NCI-H748 treated with DMSO at 0.1 percent for 48 hours (cell line): ENCODE measurements at places on chromosomes 6 and 20.

- no peak for DNase-seq
Observed at GRCh38 chr6:150352321-150353296, 16.2 kb upstream of the IYD start.

DNA sequence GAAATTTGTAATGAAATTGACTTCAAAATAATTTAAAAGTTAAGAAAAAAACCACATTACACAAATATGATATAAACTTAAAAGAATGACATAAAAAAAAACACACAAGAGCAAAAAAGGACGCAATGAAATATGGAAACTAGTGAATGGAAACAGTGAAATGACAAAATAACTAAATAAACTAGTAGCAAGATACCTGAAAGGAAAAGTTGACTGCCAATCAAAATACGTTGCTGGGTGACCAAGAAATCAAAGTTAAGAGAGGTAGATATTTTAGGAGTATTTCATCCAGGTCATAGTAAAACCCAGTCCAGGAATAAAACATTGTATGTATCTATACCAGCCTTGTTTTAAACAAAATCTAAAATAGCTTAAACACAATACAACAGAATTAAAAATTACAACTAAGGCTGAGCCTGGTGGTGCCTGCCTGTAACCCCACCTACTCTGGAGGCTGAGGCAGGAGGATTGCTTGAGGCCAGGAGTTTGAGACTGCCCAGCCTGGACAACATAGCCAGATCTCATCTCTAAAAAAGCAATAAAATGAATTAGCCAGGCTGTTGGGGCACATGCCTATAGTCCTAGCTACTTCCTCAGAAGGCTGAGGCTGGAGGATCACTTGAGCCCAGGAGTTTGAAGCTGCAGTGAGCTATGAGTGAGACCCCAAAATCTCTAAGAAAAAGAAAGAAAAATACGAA is 22.0 kb downstream of the C6orf15 start:
- DNase-seq = no peak

GRCh38 chr6:150279533-150279932 is 89.3 kb upstream of the IYD start:
- no peak for DNase-seq

DNA sequence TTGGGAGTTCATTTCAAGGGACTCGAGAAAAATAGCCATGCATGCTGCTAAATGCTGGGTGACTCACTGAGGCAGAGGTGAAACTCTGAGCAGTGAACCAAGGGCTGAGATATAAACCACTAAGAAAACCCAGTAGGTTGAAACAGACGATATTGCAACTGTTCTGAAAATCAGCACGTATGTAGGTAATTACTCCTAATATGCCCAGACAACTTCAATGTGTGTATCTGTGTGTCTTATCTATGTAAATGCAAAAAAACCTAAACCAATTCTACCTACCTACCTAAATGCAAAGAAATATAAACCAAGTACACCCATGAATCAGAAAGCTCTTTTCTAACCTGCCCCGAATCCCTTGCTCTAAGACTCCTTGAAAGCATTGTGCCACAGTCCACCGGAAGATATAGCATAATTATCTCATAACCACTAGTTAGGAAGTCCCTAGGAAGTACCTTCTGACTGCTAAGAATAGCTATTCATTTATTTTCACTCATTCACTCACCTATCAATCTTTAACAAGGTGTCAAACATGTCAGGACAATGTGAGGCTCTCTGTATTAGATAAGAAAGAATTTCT is 458.7 kb upstream of the RUNX2 start:
- DNase-seq = no peak

DNA sequence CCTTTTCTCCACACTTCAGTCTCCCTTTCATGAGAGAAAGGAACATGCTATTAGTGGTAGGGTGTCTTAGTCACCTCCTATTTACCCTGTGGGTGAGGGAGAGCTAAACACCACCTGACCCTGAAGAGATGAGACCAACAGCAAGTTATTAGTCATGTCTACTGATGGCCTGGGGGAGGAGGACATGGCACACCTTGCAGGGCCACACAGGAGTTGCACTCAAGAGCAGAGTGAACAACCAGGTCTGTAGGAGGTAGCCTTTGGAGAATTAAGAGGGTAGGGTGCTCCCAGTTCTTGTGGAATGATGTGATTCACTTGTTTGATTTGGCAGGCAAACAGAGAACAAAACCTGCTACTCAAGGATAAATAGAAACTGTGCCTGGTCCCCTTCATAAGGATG is 82.7 kb upstream of the FABP7 start:
- no peak for DNase-seq

DNA sequence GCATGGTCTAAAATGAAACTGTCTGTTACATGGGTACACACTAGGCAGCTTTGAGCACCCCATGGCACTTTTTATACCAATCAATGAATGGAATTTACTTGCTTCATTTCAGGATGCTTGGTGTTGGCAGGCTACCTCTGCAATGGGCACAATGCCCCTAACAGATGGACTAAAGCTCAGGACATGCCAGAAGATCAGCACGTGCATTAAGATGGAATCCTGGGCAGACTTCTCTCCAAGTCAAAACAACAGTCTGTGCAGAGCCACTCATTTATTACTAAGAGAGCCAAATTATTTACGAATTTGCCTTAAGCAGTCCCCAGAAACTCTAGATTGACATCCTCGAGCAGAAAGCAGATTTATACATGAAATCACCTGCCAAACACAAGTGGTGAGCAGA is 55.8 kb upstream of the SCML4 start:
- DNase-seq = no peak

- peak; percentile 86 for DNase-seq
Observed at GRCh38 chr6:164396071-164397047, 913.0 kb downstream of the C6orf118 start.

- no peak for DNase-seq
Observed at GRCh38 chr6:128310451-128310850, 209.9 kb downstream of the PTPRK start.

DNA sequence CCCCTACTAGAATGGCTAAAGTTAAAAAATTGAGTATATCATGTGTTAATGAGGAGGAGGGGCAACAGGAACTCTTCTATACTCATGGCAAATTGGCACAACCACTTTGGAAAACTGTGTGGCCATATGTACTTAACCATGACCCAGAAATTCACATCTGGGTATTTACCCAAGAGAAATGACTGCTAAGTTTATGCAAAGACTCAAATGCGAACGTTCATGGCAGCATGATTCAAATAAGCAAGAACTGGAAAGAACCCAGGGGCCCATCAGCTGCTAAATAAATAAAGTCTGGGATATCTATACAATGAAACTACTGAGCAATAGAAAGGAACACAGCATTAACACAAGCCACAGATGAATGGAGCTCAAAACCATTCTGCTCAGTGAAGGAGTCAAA is 107.6 kb downstream of the MYLK4 start:
- no peak for DNase-seq

GRCh38 chr20:63639093-63639975 is 12.4 kb upstream of the GMEB2 start:
- no peak for DNase-seq

GRCh38 chr20:57573242-57573641 is 12.3 kb downstream of the PCK1 start:
- DNase-seq = no peak

- DNase-seq = no peak
Observed at GRCh38 chr6:9527679-9528286, 887.1 kb downstream of the TFAP2A start.

DNA sequence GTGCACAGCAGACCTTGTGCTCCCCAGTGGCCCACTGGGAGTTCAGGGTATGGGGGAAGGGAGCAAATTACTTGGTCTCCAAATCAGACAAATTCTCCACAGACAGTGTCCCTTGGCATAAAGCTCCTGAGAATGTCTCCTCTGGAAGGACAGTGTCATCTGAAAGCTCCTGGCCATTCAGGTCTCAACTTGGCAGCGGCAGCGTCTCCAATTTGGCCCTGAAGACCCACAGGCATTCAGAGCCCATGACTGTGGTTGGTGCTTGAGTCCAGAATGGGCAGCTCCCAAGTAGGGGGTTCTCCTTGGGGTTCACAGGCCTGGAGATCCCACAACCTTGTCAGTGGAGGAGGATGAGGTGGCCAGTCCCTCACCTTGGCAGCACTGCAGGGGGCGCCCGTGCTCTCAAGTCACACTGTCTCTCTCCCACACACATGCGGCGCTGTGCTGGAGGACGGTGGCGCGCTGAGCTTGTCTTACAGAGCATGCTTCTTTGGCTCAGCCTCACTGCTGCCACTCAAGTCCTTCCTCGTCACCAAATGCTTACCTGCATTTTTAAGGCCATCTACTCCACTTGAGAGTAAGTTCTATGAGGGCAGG is 20.7 kb downstream of the DYNLRB1 start:
- no peak for DNase-seq

DNA sequence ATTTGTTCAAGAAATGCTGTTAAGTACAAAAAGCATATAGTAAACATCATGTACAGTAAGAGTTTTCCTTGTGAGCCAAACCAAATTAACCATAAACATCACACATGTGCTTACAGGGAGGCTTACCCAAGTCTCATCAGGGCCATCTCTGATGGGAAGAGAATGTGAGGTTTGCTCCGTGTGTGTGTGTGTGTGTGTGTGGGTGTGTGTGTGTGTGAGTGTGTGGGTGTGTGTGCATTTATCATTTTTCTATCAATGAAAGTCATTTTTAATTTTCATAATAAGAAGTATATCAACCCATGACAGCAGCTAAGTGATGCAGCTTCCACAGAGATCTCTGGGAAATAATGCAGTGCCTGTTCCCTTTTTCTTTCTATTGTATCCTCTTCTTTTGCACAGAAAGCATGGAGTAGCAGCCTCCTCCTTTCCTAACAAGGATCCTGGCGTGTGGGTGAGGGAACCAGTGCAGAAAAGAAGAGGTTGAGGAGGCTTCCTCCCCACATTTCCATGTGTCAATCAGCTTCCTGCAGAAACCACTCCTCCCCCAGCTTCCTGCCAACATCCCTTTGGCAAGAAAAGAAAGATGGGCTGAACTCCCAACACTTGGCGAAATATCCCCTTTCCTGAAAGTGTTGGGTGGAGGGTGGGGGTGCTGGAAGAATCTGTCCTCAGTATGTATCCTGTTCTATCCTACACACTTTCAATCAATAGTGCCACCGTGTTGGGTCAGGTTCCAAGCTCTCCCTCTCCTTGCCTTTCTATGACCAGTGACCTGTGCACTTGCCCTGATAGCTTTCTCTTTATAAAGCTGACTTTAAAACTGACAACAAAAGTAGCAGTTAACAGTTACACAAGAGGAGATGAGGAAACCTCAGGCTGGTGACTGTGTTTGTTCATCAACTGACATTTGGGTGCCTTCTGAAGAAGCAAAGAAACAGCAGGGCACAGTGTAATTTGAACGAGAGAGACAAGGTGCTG is 251.8 kb upstream of the CITED2 start:
- no peak for DNase-seq

GRCh38 chr6:34506718-34507117 is 40.8 kb downstream of the PACSIN1 start:
- no peak for DNase-seq

DNA sequence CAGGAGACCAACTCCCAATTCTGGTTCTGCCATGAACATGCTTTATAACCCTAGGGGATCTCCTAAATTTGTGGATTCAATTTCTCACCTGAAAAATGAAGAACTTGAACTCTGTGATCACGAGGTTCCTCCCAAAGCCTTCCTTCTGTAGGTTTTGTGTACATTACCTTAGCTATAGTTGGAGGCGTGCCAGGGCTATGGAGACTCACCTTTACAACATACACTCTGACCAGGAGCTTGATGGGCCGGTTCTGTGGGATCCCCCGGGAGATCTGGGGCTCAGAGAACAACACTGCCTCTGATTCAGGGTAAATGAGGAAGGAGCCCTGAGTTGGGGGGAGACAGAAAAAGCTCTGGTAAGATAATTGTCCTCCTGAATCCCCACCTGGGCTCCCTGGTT is 34.1 kb downstream of the ERGIC3 start:
- peak; percentile 10 for DNase-seq

GRCh38 chr6:2257363-2257762 is 12.0 kb upstream of the GMDS start:
- no peak for DNase-seq

GRCh38 chr6:14478381-14479225 is 361.0 kb downstream of the CD83 start:
- peak; percentile 33 for DNase-seq

DNA sequence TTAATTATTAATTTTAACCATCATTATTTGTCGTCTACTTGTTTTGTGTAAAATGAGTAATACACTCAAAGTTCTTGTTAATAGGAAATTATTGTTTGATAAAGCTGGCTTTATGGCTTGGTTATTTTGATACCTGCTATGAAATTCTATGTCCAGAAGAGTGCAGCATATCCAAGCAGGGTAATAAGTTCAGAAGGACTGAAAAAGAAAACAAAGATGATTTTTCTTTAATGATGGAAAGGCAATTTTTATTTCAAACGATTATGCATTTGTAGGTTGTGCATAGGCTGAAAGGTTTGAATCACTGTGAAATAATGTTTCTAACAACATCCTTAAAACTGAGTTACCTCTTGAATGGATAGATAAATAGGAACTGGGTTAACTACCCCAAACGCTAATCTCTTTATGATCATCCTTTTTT is 1.4 kb upstream of the MAN1A1 start:
- peak; percentile 72 for DNase-seq

GRCh38 chr6:46917002-46917545 is 4.7 kb downstream of the ADGRF5 start:
- peak; percentile 29 for DNase-seq

- DNase-seq = no peak
Observed at GRCh38 chr6:91166271-91167046, 579.6 kb upstream of the MAP3K7 start.

DNA sequence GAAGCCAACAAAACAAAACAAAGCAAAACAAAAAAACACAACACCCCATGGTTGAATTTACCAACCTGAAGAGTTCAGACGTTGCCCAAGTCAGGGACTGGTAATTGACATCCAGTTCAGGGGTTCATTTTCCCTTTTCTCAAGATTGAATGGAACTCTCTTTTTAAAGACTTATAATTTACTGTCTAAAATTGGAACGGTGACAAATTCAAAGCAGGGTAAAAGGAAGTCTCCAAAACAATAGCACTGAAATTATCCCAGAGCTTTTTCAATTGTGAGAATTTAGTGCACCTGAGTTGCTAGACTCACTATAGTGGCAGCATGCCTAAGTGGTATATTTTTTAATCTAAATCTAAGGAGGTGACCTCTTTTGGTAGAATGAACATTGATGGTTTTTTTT is 90.9 kb upstream of the PREP start:
- no peak for DNase-seq

- no peak for DNase-seq
Observed at GRCh38 chr6:5416250-5416649, 154.9 kb downstream of the FARS2 start.

GRCh38 chr20:63955281-63955826 is 862 bp downstream of the UCKL1 start:
- no peak for DNase-seq
